Stimulated activated CD4-positive, alpha-beta T cell treated with anti-CD3 and anti-CD28 coated beads, Interleukin-15, amount 100 ng/mL, for 24 hours (primary cell): ENCODE measurements at places on chromosomes 1 and 21.

DNA sequence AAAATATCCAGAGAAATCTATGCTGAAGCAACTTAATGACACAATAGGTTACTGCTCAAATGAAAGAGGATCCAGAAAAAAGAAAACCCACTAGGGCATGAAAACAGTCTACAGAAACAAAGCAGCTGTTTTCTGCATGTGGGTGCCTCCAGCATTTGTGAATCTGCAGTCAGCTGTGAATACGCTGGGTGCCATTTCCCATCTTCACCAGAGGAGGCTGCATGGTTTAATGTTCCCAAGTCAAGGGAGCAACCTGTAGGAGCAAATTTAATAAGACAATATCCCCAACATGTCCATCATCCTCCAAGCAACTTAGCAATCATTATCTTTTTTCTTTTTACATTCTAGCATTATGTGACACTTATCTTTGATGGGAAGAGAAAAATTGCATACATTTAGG is 396.6 kb downstream of the BRINP2 start:
- DNase-seq, result no peak

GRCh38 chr1:215052256-215053015 is 30.1 kb upstream of the KCNK2 start:
- no peak for DNase-seq

DNA sequence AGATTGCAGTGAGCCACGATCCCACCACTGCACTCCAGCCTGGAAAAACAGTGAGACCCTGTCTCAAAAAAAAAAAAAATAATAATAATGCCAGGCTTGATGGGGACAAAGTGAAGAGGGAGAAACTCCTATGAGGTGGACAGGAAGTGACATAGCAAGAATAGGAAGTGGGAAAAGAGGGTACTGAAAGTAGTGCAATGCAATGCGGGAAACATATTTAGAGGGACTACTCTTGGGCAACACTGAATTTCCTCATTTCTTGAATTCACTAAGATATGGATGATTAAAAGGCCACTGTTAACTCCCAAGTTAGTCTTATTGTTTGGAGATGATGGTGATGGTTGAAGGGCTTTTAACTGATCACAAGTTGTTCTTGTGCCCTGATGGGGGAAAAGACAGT is 21.6 kb upstream of the KCNA2 start:
- DNase-seq, result no peak

DNA sequence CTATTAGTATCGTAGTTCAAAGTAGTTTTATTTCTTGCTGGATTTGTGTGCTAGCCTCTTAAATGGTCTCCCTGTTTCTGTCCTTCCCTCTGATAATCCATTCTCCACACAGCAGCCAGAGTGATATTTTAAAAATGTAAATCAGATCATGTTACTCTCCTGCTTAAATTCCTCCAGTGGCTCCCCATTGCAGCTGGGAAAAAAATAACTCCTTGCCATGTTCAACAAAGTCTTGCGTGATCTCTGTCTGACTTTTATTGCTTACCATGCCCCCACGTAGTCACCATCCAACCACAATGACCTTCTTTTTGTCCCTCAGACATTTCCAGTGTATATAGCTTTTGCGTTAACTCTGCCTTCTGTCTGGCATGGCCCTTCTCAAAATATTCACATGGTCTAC is 178.8 kb downstream of the FGGY start:
- no peak for DNase-seq

- no peak for DNase-seq
Measured at GRCh38 chr21:42447732-42448131, 44.0 kb downstream of the UBASH3A start.

- no peak for DNase-seq
Measured at GRCh38 chr1:59041646-59042277, 255.1 kb upstream of the FGGY start.

GRCh38 chr1:203038217-203038741 is 12.0 kb downstream of the PPFIA4 start:
- no peak for DNase-seq

DNA sequence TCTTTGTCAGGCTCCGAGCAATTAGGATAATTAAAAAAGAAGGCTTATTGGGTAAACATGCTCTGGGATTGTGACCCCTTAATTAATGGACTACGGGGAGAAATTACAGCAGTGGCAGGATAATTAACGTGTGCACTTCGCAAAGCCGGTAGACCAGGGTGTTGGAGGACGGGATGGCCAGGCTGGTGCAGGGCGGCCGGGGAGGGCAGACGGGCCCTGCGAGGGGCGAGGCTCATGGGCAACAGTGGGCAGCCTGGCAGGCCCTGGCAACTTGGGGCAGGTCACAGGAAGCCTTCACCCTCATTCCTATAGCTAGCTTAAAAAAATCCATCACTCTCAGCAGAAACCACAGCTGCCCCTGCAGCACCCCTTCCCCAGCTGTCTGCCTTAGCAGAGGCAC is 186.2 kb upstream of the ARHGEF16 start:
- DNase-seq, result no peak

- DNase-seq, result peak; percentile 81
Measured at GRCh38 chr1:109776911-109777310, 13.2 kb upstream of the EPS8L3 start.

- no peak for DNase-seq
Measured at GRCh38 chr1:111727056-111727455, 12.1 kb downstream of the INKA2 start.

GRCh38 chr21:31731056-31731856 is 662 bp downstream of the SCAF4 start:
- peak; percentile 65 for DNase-seq

DNA sequence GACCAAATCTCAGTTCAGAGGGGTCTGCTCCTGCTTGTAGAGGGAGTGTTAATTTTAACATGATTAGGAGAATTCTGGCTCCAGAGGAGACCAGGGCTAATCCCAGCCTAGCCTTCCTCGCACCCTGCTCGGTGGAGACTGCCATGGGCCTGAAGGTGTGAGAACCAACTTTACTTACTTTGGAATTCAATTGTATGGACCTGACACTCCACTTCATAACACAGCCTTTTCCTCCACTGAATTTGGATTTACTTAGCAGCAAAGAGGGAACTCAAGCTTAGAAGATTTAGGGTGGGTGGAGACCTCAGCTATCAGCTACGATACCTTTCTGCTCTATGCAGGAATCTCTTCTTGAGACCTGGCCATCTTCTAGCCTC is 11.5 kb downstream of the PLXNA2 start:
- no peak for DNase-seq

DNA sequence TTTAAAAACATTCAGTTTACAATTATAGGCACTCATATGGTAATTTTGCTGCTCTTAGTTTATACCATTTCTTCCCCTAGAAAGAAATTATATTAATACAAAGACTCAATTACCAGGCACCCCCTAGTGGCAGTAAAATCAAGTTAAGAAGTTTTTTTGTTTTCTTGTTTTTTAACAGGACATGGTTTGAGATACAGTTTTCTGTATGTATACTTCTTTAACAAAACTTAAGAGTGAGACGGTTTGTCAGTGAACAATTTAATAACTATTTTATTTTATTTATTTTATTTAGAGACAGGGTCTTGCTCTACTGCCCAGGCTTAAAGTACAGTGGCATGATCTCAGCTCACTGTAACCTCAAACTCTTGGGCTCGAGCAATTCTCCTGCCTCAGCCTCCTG is 224.6 kb downstream of the FAF1 start:
- no peak for DNase-seq

GRCh38 chr1:31866450-31867032 is 50.7 kb upstream of the SPOCD1 start:
- no peak for DNase-seq

DNA sequence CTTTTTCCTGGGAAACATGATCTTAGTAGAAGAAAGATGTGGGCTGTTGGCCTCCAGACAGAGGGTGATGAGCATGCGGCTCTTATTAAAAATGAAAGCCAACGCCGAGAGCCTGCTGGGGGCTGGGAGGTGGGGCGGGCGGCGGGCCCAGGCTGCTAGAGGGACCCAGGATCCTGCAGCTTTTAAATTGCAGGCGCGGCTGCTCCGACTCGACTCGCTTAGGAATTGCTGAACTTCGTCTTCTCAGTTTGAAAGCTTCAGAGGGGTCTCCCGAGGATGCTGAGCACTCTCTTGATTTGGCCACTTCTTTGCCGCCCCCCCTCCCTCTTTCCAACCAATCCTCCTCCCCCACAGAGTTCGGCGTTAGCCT is 1.2 kb downstream of the AGPAT3 start:
- peak; percentile 72 for DNase-seq

DNA sequence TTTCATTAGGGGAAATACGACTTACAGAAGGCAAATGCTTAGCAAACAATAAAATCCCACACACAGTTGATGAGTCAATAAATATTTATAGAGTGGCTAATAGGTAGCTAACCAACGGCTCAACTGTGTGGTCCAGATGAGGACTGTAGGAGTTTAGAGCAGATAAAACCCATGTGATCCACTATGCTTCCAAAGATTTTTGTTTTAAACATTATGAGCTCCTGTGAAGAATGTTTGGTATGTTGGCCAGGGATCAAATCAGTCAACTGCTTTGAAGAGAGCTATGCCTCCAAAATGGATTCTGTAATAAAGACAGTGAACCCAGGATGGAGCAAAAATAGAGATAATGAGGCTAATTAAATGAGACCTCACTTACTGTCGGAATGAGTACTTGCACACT is 72.3 kb upstream of the COL11A1 start:
- no peak for DNase-seq

- no peak for DNase-seq
Measured at GRCh38 chr1:84611796-84612195, 37.6 kb upstream of the CTBS start.

GRCh38 chr1:3061566-3061965 is 7.4 kb upstream of the PRDM16 start:
- no peak for DNase-seq

DNA sequence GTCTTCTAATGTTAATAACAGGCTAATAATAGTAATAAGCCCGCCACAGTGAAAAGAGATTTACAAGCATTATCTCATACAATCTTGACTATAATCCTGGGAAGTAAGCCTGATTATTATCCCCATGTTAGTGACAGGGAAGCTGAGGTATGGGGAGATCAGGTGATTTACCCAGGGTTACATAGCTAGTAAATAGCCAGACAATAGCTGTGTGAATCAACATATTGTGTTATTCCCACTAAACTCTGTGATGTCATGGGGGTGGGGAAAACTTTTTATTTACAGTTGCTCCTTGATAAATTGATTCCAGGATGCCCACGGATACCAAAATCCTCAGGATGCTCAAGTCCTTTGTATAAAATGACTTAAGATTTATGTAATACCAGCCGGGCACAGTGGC is 181.9 kb downstream of the LMO4 start:
- no peak for DNase-seq

DNA sequence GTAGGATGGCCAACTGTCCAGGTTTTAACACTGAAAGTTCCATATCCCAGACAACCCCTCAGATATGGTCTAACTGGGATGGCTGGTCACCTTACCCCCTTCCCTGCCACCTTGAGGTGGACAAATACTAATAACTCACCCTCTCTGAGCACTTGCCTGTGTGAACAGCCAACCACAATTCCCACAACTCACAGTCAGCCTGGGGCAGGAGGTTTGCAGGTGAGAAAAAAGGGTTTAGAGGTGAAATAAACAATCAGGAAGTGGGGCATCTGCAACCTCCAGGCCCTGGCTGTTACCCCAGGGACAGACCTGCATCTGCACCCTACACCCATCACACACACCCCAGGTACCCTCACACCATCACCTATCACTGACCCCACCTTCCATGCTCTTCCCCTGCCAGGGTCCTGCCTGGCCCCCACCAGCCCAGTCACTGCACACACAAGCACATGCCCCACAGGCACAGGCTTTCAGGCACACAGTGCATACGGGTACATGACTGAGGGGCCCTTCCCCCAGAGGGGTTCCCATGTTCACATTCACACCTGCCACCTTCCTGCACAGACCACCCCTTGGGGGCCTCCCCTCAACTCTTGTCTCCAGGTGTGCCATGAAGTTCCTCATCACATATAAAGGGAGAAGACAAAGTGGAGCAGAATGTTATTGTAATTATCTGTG is 679.5 kb downstream of the MATN1 start:
- no peak for DNase-seq

GRCh38 chr1:1470626-1471388 is 758 bp upstream of the ATAD3B start:
- DNase-seq, result peak; percentile 34

DNA sequence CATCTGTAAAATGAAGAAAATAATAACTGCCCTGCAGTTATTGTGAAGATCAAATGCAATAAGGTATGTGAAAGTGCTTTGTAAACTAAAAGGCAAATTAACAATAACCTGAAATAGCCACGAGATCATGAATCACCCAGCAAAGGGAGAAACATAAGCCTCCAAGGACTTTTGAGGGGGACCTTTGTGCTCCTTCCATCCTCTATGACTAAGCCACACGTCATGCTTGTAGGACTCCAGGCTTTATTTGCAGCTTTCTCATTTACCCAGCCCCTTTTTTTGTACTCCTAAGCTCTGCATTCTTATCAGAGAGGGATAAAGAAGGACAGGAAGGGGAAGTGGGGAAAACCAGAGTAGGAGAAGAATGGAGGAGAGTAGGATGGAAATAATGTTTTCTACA is 115.1 kb downstream of the PROX1 start:
- DNase-seq, result no peak

GRCh38 chr1:147821883-147822282 is 61.5 kb upstream of the GJA5 start:
- no peak for DNase-seq

DNA sequence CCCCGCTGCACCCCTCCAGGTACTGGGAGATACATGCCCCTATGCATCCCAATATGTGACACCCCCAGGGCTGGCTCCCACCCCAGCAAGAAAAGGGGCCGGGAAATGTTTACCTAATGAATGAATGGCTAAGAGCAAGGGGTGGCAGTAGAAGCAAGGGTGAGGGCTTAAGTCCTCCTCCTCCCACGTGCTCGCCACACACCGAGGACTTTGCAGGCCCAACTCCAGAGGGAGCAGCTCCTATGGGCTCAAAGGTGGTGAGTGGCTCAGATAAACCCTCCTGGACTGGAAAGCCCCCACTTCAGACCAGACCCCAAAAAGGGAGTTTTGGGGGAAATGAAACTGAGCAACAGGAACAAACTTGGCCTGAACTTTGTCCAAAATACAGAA is 11.4 kb downstream of the SLC45A3 start:
- no peak for DNase-seq

- DNase-seq, result no peak
Measured at GRCh38 chr1:105830571-105831146, 1225.8 kb upstream of the PRMT6 start.

DNA sequence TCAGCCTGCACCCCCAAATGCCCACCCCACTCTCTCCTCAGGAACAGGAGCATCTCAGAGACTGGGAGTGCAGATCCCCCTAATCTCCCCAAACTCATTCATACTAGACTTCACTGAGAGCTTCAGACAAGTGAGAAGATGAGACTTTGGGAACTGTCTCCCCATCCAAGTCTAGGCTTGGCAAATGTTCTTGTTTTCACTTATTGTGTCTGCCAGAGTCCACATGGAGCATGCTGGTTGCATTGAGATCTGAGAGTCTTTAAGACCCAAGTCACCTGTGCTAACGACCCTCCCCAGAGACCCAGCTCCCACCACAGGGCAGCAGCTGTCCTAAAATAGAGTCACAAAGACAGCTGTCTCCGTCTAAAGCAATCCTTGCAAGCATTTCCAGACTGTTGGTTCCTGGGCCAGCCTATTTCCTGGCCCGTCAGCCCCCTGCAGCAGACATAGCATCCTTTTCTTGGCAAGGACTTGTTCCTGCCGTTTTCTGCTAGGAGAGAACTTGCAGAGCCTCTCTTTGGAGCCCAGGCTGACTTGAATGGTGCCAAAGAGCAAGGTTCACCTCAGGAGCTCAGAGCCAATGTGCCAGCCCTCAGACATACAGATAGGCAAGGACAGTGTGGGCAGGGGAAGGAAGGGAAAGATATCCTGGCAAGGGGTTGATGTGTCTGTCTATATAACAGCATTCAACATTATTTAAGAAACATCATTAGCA is 1.9 kb upstream of the CNTN2 start:
- DNase-seq, result no peak
